Fibroblast of skin of abdomen (primary cell): ENCODE measurements at places on chromosomes 16 and 17.

DNA sequence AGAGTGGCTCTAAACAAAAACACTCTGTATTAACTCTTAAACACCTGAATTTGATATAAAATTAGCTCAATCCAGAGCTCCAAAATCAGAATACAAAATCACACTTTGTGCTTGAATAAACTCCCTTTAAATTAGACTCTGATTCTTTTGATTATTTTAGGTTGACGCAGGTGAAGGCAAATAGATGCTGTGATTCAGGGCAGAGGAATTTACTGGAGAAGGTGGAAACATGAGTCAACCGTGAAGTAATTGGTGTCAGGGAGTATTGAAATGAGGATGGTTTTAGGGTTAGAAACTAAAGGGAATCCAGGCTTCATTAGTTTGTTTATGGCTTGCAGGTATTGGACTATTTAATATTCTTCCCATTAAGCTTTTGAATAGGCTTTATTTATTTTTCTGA, 37.1 kb upstream of the TEKT1 start:
- no peak for DNase-seq

DNA sequence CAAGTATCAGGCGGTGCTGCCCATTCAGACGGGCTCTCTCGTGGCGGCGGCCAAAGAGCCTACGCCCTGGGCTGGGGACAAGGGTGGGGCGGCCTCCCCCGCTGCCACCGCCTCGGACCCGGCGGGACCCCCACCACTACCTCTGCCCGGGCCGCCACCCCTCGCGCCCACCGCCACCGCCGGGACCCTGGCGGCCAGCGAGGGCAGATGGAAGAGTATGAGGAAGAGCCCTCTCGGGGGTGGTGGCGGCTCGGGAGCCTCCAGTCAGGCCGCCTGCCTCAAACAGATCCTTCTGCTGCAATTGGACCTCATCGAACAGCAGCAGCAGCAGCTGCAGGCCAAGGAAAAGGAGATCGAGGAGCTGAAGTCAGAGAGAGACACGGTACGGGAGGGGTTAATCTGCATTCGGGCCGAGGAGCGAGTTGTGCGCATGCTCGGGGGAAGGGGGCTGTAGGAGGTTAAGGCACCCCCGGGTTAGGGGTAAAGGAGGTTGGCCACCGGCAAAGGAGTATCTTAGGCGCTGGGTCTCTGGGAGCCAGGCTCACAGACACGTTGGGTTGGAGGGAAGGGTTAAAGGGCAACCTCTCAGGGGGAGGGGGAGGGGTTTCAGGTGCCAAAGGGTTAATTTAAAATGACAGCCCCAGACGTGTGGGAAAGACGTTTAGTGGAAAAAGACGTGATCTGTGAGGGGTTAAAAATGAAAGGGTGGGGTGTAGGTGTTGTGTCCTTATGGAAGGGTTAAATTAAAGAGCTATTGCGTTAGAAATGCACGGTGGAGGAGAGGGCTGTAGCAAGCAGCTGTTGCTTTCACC, 1.4 kb downstream of the MSL1 start:
- peak; percentile 48 for DNase-seq

GRCh38 chr17:40303009-40303657, 5.8 kb upstream of the RARA start:
- DNase-seq: peak; percentile 80

GRCh38 chr17:7211491-7212273, 8.0 kb downstream of the DLG4 start:
- no peak for DNase-seq

GRCh38 chr17:67912656-67913055, 83.6 kb downstream of the C17orf58 start:
- DNase-seq: no peak

DNA sequence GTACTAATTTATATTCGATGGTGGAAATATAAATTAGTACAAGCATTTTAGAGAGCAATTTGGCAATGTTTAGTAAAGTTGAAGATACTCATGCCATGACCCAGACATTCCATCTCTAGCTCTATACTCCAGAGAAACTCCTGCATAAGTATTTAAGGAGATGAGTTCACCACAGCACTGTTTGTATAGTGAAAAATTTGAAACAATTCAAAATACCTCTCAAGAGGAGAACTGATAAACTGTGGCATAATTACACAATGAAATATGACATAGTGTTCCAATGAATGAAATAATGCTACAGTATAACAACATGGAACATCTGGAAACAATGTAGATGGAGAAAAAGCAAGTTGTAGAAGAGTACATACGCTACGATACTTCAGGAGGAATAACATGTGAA, 48.6 kb upstream of the IRX3 start:
- DNase-seq: no peak

DNA sequence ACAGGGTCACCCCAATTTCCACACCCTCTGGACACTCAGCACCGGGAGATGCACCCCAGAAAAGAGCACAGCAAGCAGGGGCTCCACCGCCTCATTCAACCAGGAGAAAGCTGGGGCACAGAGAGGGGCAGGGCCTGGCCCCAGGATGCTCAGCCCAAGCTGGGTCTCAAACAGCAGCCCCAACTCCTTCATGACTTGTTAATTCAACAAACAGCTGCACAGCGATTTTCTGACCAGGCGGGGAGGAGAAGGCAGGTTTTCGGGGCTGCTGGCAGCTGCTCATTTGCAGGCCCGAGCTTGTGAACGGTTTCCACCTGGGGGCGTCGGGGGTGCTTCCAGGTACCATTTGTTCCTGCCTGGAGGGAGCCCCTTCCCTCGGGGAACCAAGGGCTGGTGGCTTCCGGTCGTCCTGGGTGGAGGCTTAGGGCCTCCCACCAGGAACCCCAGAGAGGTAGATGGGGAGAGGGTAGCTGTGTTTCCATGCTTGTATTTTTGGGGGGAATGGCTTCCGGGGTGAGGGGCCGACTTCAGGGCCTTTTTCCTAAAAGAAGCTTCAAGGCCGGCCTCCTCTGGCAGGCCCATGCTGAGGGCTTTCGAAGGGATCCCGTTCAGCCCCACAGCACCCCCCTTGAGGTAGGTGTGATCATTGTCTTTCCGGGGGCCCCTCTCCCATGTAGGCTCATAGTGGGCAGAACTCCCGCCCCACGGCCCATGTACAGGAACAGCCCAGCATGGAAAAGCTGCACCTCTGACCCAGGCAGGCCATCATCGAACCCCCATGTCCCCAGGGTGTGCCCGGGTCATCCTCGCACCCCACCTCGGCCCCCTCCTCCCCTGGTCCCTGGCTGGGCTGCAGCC, 191.6 kb upstream of the GSE1 start:
- DNase-seq: no peak

DNA sequence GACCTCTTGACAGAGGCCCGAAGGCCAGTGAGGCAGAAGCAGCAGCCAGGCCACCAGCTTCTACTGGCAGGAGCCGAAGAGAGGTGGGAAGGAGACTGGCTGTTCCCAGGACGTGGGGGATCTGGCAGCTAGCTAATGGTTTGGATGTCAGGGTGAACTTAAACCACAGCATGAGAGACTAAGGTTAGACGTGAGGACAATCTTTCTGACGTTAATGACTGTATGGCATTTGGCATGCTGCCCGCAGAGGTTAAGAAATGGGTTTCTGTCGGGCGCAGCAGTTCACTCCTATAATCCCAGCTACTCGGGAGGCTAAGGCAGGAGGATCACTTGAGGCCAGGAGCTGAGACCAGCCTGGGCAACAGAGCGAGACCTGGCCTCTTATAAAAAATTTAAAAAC, 6.3 kb upstream of the KRT13 start:
- no peak for DNase-seq

DNA sequence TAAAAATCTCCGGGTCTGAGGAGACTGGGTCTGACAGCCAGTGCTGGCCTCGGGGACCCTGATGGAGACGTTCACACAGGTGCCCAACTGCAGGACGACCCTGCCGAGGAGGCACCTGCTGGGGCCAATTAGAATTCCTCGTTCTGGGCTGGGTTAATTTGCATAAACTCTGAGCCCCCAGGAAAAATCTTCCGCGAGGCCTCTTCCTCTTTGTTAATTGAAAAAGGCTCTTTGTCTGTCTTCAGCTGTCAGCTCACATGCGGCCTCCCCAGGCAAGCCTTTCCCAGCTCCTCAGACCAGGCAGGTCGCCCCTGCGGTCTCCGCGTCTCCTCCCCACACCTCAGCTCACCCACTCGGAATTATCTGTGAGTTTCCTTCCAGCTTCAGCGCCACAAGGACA, 400.2 kb downstream of the SEC14L1 start:
- no peak for DNase-seq

- DNase-seq: no peak
These were observed 180.0 kb upstream of the CACNG3 start for GRCh38 chr16:24075931-24076716.

- no peak for DNase-seq
These were observed 149.9 kb upstream of the TBX2 start for GRCh38 chr17:61249649-61250299.

- peak; percentile 94 for DNase-seq
These were observed 12.2 kb upstream of the MMD start for GRCh38 chr17:55433629-55434422.

DNA sequence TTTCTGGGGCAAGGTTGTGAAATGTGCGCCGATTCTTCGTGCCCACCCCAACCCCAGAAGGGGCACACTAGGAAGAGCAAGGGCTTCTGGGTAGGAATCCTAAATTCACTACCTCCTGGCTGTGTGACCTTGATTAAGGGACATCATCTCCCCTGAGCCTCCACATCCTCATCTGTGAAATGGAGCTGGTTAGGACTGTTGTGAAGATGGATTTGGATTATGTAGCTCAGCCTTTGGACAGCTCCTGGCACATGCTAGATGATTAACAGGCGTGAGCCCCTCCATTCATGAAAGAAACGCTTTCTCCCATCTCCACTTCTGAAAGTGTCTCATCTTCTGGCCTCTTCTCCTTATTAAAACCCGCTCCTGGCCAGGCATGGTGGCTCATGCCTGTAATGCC, 65.3 kb upstream of the TMEM97 start:
- DNase-seq: no peak

DNA sequence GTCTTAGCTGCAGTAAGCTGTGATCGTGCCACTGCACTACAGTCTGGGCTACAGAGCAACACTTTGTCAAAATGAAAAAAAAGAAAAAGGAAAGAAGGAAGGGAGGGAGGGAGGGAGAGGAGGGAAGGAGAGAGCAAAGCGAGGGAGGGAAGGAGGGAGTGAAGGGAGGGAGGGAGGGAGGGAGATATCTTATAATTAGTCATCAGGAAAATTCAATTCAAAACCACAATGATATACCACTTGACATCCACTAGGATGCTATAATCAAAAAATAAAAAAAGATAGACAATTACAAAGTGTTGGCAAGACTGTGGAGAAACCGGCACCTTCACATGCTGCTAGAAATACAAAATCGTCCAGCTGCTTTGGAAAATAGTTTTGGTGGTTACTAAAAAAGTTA, 93.8 kb downstream of the CDC27 start:
- DNase-seq: no peak

- DNase-seq: peak; percentile 36
These were observed 33.7 kb upstream of the RPH3AL start for GRCh38 chr17:386141-386876.

DNA sequence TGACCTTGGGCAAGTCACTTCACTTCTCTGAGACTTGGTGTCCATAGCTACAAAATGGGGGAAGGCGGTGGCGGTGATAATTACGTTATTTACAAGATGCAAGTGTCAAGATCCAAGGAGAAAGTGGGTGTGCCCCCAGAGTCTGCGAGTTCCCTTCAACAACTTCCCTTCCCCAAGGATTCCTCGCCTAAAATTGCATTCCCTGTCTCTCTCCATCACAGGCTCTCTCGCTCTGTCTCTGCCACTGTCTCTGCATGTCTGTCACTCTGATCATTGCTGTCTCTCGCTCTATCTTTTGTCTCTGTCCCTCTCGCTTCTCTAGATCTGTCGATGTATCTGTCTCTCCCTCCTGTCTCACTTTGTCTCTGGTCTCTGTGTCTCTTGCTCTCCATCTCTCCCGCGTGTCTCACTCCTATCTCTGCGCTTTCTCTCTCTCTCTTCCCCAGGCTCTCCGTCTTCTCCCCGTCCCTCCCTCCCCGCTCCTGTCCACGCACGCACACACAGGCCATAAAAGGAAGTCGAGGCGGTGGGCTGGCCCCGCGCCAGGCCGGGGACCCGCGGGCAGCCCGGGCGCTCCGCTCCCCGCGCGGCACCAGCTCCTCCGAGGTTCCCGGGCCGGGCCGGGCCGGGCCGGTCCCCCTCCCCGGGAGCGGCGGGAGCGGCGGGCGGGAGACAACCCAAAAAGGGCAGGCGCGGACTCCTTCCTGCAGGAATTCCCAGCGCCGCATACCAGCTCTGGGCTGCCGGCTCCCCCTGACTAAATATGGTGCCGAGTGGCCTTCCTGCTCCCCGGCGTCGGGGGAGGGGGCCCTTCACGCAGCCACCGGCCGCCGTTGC, 1.1 kb upstream of the MYH11 start:
- DNase-seq: peak; percentile 67

- DNase-seq: no peak
These were observed 17.6 kb upstream of the ITGAM start for GRCh38 chr16:31242206-31242605.

GRCh38 chr17:78168903-78169793, 767 bp downstream of the SYNGR2 start:
- no peak for DNase-seq

DNA sequence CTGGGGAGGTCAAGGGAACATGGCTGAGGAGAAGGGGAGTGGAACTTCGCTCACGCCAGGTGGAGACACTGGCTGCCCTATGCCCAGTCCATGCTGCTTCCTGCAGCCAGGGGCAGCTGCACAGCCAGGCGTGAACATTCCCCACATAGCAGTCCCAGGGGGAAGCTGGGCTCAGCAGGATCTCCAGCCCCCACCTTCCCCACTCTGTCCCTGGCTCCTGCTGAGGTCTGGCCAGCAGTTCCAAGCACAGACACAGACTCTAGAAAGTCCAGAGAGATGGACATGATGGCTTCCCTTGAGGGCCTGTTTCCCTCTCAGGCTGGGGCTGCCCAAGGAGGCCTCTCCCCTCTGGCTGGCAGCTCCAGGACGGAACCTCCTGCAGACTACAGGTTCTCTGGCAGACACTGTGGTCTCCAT, 9.3 kb downstream of the JUP start:
- DNase-seq: no peak

GRCh38 chr16:81174644-81175324, 63.7 kb upstream of the BCO1 start:
- DNase-seq: peak; percentile 18
